CD4-positive, alpha-beta T cell treated with Interferon alpha-2 for 1 hour (primary cell): ENCODE measurements at places on chromosomes 11 and 22.

GRCh38 chr11:108599978-108600377 lies 6.4 kb upstream of the EXPH5 start:
- no peak for DNase-seq

DNA sequence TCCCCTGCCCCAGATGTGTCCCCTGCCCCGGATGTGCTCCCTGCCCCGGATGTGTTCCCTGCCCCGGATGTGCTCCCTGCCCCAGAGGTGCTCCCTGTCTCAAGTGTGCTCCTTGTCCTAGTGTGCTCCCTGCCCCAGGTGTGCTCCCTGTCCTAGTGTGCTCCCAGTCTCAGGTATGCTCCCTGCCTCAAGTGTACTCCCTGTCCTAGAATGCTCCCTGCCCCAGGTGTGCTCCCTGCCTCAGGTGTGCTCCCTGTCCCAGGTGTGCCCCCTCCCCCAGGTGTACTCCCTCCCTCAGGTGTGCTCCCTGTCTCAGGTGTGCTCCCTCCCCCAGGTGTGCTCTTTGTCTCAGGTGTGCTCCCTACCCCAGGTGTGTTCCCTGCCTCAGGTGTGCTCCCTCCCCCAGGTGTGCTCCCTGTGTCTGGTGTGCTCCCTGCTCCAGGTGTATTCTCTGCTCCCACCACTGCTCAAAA lies 48.7 kb upstream of the RASD2 start:
- DNase-seq = no peak

GRCh38 chr22:47161631-47162030 lies 399.2 kb downstream of the TBC1D22A start:
- no peak for DNase-seq

- DNase-seq = peak; percentile 10
Observed at GRCh38 chr11:66020618-66021357, 5.5 kb downstream of the CATSPER1 start.

DNA sequence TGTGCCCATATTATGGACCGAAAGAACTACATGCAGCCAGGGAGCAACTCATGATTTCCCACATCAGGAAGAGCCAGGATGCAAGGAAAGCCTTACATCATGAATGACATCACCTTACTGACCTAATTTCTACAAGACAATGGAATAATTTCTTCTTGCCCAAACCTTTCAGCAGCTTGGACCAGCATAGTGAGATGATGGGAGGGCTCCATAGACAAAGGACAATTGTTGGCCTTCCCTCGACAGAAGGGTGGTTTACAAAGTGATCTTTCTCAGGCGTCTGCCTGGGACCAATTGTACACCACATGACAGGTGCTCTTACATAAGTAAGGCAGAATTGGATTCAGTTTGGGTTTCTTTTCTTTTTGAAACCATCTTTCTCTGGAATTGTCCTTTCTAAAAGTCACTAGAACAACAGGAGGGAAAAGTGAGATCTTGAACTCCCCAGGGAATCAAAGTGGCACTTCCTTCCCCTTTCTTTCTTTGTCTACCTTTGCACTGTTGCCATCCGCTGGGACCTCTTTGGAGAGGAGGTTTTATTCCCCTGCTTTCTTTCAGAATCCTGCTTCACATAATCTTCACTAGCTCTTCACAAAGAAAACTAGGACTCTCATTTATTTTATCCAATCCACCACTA lies 51.7 kb upstream of the PAK1 start:
- no peak for DNase-seq
